ENCODE measurements at places on chromosomes 1 and 21.
A peak's percentile ranks its signal among the peaks of the same experiment; 100 is the strongest.

GRCh38 chr1:200857804-200858203 lies 15.0 kb upstream of the GPR25 start:
- no peak for DNase-seq

- DNase-seq: peak; percentile 29
These were observed 90.0 kb downstream of the GRIK1 start for GRCh38 chr21:29849735-29850176.

GRCh38 chr1:214707306-214708087 lies 104.5 kb downstream of the CENPF start:
- no peak for DNase-seq

- no peak for DNase-seq
These were observed 442 bp upstream of the CSMD2 start for GRCh38 chr1:34165422-34165921.

GRCh38 chr1:25944986-25945385 lies 38.8 kb upstream of the STMN1 start:
- DNase-seq: no peak

DNA sequence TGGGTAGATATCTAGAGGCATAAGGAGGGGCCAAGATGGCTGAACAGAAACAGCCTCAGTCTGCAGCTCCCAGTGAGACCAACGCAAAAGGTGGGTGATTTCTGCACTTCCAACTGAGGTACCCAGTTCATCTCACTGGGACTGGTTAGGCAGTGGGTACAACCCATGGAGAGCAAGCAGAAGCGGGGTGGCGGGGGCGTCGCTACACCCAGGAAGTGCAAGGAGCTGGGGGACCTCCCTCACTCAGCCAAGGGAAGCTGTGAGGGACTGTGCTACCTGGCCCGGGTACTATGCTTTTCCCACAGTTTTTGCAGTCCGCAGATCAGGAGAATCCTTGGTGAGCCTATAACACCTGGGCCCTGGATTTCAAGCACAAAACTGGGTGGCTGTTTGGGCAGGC lies 26.0 kb downstream of the KIFAP3 start:
- DNase-seq: no peak

DNA sequence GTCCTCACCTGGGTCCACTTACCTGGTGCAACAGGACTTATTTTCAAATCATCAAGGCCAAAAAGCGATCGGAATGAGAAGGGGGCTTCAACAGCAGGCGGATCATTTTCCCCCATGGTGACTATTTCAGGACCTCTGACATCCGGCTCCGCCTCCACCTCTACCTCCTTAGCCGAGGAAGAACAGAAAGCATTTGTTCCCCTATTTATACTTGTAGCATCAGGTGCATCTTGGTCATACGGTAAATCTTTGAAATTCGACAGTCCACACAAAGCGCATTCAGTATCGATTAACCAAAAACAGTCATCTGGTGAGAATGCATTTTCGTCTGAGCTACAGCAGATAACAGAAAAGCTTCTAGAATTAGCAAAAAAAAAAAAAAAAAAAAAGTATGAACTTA lies 550 bp downstream of the TMPRSS3 start:
- peak; percentile 53 for DNase-seq

DNA sequence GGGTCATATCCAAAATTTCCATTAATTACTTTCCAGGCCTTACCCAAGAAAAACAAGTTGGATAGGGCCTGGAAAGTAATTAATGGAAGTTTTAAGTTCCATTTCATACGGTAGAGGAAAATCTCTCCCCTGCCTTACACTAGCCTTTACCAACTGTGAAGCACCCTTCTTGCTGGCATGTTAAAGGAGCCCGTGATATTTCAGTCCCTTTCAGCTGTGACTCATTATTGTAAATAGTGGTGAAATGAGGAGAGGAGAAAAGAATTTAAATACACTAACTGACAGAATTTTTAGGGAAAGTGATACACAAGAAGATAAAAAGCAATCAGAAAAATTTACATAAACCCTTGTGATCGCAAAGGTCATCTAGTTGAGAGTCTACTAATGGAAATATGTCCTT lies 20.3 kb upstream of the KAZN start:
- no peak for DNase-seq

- no peak for DNase-seq
These were observed 342.5 kb downstream of the ADGRL2 start for GRCh38 chr1:82143108-82143833.

- DNase-seq: no peak
These were observed 26.0 kb downstream of the MX1 start for GRCh38 chr21:41451753-41452676.

DNA sequence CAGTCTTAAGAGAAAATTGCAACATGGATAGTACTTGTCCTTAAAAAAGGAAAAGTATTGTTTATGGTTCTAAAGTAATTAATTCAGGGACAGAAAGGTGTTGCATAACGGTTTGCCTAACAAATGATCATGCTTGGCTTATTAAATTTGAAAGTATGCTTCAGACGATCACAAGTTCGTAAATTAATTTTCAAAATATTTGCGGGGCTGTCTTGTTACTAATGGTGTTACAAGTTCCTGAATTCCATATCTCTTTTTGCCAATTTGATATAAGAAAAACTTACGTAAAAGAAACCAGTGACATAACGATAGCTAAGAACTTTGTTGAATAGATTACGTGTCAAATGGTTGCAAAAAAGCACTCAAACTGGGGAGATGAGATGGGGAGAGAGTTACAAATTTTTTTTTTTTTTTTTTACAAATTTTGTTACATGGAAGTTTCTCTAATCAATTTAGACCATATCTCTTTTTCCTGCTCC lies 1.3 kb downstream of the AGO3 start:
- DNase-seq: no peak

GRCh38 chr21:28758042-28758882 lies 234.4 kb downstream of the LTN1 start:
- no peak for DNase-seq

GRCh38 chr1:25991937-25992688 lies 5.8 kb downstream of the PAFAH2 start:
- no peak for DNase-seq

- DNase-seq: no peak
These were observed 29.1 kb downstream of the TEX35 start for GRCh38 chr1:178541829-178542553.

DNA sequence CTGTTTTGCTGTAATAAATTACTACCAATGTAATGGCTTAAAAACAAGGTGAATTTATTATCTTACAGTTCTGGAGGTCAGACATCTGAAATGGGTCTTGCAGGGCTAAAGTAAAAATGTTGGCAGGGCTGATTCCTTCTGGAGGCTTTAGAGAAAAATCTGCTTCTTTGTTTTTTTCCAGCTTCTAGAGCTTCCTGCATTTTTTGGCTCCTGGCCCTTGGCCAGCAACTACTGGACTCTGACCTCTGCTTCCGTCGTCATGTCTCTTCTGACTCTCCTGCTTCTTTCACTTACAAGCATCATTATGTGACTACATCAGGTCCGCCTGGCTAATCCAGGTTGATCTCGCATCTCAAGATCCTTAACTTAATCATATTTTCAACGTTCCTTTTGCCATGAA lies 350.9 kb downstream of the S1PR1 start:
- no peak for DNase-seq

DNA sequence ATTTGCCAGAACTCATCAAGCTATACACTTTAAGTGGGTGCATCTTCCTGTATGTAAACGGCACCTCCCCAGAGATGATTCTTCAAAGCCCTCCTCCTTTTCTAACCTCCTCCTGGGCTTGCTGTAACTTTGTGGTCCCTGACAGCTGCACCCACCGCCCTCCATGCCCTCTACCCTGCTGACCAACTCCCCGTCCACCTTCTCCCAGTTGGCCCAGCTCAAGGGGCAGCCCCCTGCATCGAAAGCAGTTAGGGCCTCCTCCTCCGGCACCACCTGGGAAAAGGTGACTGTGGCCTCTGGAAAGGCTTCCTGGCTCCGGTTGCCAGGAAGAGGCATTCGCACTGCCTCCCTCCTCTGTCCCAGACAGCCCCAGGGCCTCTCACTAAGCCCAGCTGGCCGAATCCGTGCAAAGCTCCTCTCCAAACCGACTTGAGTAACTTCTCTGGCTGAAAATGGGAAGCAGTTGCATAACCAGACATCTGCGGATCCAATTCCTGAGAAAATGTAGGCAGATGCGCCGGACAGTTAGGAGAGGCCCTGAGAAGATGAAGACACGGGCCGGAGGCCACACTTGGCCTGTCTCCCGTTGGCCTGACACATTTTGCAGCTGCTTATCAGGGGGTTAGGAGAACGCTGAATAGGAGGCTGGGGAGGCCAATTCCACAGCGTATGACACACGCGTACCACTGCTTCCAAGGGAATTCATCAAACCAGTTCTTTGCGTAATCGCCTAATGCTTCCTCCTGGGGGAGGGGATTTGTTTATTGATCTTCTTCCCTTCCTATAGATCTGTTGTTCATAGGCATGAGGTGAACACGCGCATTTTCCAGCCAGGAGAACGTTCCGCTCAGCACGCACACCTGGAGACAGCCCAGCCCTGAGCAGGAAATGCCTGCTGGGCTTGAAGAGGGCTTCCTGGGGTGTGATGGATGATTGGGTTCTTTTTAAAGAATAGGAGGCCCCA lies 48.7 kb upstream of the COL6A2 start:
- DNase-seq: no peak

DNA sequence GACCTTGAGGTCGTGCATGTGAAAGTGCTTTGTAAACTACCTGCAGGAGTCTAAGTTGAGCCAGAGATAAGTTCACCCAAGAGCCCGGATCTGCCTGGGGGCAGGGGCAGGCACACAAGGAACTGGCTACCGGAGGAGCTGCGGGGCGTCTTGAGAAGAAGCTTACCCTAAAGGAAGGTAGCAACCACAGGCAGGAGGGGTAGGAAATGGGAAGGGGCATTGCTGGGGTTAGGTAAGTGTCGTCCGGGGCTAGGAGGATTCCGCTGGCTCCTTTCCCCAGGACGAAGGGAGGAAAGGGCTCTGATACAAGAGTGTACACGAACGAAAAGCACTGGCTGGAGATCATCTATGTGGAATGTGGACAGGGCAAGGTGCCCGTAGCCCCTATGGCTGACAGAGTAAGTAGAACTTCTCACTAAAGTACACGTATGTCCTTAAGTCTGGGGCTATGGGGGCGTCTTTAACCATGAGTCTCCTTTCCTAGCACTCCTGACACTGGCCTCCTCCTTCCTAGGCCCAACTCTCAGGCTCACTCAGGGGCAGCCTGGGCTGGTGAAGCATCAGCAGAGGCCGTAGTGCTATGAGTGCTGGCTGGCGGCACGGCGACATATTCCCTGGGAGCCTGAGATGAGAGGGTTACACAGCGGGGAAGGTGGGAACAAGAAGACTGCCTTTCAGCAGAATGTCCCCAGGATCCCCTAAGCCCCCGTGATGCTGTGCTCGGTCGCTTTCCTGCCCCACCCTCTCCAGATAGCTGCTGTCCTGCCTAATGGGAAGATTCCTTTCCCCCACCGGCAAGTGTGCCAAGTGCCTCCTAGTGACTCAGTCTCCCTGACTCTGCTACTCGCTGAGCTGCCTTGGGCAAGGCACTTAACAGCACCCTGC lies 9.1 kb upstream of the GALNT2 start:
- no peak for DNase-seq

- no peak for DNase-seq
These were observed 25.2 kb downstream of the EVA1C start for GRCh38 chr21:32437729-32438128.

DNA sequence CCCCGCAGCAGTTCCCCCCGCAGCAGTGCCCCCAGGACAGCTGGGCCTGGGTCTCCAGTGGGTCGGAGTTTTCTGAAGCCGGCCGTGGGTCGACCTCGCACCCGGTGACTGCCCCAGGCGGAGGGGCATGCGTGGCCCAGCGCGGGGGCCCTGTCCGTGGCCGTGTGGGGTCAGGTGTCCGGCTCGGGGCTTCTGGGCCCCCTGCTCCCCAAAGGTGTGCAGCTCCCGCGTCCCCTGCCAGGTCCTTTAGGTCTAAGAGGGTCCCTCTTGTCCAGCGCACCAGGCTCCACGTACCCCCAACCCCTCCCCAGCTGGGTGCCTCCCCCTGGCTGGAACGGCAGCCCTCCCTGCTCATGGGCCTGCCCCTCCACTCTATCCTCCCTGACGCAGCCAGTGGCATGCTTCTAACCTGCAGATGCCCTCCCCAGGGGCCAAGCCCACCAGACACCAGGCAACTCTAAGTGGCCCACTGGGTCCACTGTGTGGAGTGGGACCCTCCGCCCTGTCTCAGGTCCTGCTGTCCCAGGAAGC lies 5.9 kb upstream of the HES4 start:
- DNase-seq: no peak

DNA sequence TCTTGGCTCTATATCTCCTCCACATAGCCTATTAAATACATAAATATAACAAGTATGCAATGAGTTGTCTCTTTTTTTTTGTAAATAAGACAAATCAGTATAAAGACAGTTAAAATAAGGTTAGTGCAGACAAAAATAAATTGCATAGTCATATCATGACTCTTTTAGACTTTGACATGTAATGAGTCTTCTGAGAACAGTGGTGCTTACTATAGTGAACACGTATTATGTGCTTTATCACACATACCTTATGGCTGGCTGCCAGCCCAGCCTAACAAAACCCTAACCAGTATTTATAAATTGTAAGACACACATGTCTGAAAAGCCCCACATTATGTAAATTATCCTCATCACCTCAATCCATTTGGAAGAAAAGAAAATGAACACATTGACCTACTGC lies 29.1 kb upstream of the F13B start:
- DNase-seq: no peak

GRCh38 chr1:208213786-208214185 lies 30.4 kb downstream of the PLXNA2 start:
- no peak for DNase-seq

GRCh38 chr1:224045556-224045955 lies 68.4 kb upstream of the FBXO28 start:
- no peak for DNase-seq

GRCh38 chr1:235423214-235423652 lies 56.0 kb downstream of the TBCE start:
- no peak for DNase-seq

DNA sequence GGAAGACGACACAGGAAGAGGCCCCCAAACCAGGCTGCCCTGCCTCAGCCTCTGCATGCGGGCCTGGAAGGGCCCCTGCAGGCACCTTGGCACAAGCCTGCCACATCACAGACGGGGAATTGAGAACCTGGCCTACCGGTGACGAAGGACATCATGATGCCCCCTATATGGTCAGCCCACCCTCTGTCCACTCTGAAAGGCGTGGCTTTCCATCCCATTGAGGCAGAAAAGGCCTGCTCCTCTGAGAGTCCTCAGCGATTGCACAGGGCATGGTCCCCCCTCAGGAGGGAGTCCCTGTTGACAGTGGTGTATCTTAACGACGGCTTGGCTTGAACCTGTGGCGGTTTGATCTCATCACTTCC lies 11.4 kb downstream of the KRTAP10-1 start:
- DNase-seq: no peak

- no peak for DNase-seq
These were observed 437.6 kb downstream of the PRDM2 start for GRCh38 chr1:14137411-14138134.

DNA sequence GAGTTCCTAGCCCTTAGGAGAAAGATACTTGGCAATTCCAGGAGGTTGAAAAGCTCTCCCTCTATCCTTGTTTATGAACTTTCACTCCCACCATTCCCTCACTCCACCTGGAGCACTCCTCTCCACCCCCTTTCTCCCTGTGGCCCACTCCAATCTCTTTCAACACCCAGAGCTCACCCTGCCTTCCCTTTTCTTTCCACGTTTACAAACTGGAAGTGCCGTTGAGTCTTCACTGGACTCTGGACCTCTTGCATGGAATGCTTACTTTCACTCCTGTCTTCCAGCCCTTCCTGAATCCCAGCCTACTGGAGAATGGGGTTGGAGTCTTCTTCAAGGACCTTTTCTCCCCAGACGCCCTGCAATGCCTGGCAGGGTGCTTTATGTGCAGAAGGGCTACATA lies 198.5 kb downstream of the RHOU start:
- DNase-seq: no peak

Measured in GM12864 (cell line).